Caudate nucleus (tissue), 63 donors: ENCODE measurements at places on chromosomes 4 and X.

DNA sequence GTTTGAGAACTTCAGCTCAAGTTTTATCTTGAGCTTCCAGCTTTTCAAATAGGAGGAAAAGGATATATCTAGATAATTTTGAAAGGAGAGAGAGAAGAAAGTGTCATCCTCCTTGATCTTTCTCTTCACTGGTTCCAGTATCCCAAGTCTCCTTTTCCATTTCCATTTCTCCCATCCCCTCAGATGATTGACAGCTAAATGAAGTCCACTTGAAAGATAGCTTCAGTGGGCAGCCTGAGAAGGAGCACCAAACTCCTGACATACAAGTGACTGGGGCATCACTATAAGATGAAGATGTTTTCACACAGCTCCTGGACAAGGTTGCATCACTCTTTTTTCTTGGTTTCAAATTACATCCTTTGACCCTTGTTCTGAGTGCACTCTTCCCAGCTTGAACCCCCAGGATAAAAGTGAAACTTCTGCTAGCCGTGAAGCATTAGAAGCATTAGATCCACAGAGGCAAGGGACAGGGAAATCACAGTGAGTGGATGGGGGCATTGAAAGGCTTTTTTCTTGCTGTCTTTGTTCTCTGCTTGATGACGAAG, 17.5 kb upstream of the MAGEA10 start:
- DNase-seq = no peak

DNA sequence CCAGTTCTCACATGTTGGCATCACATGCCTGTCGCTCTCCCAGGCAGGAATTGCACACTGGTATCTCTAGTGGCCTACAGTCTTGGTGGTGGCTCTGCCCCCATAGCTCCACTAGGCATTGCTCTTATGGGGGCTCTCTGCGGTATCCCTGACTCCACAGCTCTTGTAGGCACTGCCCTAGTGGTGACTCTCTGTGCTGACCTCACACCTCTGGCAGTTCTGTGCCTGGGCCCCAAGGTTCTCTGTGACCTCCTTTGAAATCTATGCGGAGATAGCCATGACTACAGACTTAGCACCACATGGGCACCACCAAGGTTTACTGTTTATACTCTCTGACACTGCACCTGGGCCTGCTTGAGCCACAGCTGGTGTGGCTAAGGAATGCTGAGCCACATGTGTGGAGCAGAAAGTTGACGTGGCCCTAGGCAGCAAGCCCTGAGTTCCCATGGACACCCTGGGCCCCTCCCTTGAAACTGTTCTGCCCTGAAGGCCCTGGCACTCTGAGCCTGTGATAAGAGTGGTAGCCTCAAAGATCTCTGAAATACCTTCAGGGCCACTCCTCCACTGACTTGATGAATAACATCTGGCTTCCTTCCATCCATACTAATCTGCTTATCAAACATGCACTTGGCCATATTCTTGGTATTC, 8.0 kb downstream of the SLC9B1 start:
- no peak for DNase-seq

DNA sequence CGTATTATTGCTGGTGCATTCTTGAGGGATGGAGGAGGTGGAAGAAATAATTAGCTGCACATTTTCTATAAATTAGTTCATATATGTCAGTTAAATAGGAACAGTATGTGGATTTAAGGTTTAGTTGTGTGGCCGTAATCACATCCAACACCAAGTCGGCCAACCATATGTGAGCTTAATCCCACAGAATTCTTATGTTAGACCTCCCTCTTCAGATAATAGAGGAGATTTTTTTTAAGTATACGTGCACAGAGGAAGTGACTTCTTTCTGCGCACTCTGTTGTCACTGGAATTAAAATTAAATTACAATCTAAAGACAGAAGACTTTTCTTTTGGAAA, 2.1 kb downstream of the SEPTIN11 start:
- DNase-seq = no peak

DNA sequence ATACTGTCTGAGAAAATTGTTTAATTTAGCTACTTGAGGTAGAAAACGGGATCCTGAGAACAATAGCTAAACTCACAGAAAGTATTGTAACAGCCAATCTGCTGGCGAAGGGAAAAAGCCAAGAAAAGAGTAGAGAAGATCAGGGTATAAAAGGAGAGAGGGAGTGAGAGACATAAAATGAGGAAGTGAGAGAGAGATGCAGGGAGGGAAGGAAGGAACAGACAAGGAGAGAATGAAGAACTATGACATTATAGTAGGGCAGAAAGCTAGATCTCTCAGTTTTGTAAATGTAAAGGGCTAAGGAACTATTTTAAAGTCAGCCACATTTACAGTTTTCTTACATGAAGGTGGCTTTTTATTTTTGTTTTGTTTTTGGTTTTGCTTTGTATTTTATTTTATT, 1.6 kb upstream of the GIMD1 start:
- no peak for DNase-seq

DNA sequence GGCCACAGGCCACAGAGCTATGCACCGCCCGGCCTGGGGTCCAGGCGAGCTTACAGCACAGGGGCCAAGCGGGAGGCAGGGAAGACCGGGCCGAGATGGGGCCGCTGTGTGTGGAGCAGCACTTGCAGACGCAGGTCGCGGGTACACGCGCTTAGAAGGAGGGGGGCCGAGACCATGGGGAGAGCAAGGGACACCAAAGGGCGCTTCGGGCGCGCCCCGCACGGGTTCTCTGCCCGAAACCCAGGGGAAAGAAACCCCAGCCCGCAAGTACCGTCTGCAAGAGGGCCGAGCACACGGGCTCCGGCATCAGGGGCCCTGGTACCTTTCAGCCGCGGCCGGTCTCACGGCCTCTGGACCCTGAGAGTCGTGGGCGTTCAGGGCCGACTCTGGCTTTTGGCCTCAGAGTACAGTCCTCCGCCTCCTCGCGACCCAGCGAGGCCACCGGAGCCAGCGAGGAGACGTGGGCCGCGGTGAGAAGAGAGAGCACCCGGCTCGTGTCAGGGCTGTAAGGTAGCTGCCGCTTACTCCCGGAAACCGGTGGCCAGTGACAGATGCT, 342 bp downstream of the EOLA2 start:
- no peak for DNase-seq

DNA sequence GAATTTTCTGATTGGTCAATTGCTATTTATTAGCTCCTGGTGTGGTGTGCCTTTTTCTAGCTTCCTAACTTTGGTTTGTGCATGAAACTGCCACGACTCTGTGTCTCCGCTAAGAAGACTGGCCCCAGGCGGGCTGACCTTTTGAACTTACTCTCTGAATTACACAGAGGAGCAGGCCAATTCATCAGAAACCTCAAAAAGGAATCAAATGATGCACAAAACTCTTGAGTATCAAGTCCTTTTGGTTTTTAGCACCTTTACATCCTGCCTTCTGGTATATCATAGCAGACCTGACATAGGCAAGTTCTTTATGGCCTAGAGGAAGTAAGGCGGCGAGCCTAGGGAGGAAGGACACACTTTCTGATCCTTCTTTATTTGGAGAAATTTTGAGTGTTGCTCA, 17.6 kb downstream of the TKTL1 start:
- DNase-seq = no peak

GRCh38 chr4:105896984-105897775, 1.9 kb downstream of the NPNT start:
- DNase-seq = no peak

DNA sequence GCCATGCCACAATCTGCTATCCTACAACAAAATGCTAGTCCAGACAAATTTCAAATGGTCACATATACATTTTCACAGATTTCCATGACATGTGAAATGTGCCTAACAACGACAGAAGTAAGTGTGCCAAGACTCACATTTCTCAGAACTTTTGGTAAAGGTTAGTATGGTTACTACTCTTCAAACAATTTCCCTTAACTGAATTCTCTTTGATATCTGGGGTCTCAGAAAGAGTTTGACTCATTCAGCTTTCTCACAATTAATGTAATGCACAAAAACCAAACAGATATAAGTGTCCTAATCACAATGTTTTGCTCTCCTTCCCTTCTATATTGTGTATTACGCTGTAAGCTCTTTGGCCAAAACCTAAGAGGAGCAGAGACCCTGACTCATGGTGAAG, 122.4 kb upstream of the LEF1 start:
- DNase-seq = no peak

DNA sequence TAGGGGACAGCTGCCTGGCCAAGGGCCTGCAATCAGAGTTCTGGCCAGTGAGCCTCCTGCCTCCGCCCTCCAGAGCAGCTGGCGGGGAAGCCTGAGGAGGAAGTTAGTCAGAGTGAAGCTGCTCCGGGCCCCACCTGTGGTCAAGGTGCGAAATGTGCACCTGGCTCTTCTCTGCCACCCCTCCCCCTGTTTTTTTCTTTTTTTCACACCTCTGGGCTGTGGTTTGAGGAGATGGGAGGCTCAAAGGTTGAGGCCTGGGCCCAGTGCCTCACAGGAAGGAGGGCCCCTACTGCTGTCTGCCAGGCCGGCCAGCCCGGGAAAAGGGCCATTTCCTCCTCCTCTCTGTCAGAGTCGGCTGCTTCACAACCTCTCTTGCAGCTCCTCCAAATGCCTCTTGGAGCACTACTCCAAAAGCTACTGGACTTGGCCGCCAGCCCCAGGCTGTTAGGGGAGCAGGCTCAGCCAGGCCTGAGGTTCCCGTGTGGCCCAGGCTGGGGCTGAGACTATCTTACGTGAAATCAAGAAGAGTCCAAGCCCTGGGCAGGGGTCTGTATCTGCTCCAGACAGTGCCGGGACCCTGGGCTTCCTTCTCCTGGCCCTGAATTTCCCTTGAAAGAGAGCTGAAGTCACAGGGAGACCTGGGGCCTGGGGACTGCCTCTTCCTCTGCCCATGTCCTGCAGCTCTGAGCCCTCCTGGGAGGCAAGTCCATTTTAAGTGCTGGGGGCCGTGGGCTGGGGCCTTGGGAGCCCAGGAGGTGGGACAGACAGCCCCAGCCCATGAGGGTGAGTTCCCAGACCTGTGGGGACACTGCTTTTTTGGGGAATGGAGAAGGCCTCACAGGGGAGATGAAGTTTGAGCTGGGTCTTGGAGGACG, 4.5 kb upstream of the CXCR3 start:
- DNase-seq = peak; percentile 2

- no peak for DNase-seq
These were observed 45.9 kb upstream of the GPC4 start for GRCh38 chrX:133461231-133461630.

DNA sequence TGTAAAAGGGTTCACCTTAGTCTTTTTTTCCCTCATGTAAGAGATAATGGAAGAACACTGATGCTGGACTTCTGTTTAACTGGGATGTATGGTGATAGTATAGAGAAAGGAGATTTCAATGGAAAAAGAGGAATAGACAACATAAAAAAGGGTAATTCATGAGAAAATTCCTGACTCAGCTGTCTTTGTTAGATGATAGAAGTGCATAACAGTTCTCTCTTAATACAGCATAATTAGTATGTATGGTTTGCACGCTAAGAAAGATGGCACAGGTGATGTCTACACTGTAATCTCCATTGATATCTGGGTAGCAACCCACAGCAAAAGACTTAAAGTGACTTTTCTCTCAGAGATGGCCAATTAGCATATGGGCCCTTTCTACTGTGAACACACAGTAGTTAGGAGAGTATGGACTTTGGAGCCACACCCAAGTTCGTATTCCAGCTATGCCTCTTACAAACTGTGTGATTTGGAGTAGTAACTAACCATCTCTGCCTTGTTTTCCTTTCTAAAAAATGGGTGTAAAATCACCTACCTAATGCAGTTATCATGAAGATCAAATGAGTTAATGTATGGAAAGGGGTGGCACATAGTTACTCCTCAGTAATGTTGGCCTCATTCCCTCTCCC, 149.3 kb downstream of the PDE5A start:
- DNase-seq = no peak
